ENCODE measurements at places on chromosomes 12 and 14.

DNA sequence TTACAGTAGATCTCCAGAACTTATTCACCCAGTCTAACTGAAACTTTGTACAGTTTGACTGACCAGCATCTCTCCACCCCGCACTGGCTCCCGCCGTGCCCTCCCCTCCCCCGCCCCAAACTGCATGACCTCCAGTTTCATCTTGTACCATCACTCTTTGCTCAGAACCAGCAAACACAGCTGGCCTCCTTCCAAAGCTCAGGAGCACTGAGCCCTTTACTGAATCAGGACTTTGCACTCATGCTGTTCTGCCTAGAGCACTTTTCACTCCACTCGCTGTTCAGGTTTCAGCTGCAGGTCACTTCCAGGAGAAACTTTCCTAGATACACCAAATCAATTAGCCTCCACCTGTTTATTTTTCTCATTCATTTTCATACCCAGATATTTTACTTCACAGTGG is 455.3 kb upstream of the PDE3A start:
- H3K27me3 ChIP-seq = no peaks in the 10 kb centered on the region
- H3K36me3 ChIP-seq = no peaks in the 10 kb centered on the region
- H3K4me1 ChIP-seq = no peaks in the 10 kb centered on the region
- no peak overlapping the region for H3K4me3 ChIP-seq
- no peak for DNase-seq

DNA sequence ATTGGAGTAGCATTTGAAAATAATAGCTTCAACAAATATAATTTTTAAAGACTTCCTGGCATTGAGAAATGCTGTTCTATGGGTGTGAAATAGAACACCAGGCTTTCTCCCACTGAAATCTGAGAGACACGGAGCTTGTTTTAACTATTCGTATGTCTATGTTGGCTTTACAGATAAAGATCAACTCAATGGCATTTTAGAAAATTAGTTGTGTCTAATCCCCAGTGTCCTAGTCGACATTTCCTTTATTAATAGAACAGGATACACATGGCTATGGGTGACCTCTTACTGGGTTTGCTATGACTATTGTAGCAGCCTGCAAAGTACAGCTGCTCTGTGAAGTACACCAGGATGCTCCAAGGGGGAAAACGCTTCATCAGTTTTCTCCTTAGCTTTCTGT is 159.3 kb downstream of the SLC25A21 start:
- no peak overlapping the region for H3K4me3 ChIP-seq
- no peaks in the 10 kb centered on the region for H3K27me3 ChIP-seq
- H3K27ac ChIP-seq = no peak overlapping the region

GRCh38 chr12:2177003-2177402 is 124.2 kb downstream of the CACNA1C start:
- H3K27ac ChIP-seq = no peak overlapping the region
- H3K36me3 ChIP-seq = no peaks in the 10 kb centered on the region
- peaks cover 2% of the 10 kb centered on the region for H3K27me3 ChIP-seq
- H3K4me3 ChIP-seq = no peak overlapping the region
- no peak for DNase-seq
- no peaks in the 10 kb centered on the region for H3K4me1 ChIP-seq

- H3K4me3 ChIP-seq = no peak overlapping the region
- H3K27me3 ChIP-seq = no peaks in the 10 kb centered on the region
- peaks cover 4% of the 10 kb centered on the region for H3K36me3 ChIP-seq
- no peaks in the 10 kb centered on the region for H3K4me1 ChIP-seq
- no peak for DNase-seq
Measured at GRCh38 chr12:67760586-67761275, 112.2 kb downstream of the DYRK2 start.

DNA sequence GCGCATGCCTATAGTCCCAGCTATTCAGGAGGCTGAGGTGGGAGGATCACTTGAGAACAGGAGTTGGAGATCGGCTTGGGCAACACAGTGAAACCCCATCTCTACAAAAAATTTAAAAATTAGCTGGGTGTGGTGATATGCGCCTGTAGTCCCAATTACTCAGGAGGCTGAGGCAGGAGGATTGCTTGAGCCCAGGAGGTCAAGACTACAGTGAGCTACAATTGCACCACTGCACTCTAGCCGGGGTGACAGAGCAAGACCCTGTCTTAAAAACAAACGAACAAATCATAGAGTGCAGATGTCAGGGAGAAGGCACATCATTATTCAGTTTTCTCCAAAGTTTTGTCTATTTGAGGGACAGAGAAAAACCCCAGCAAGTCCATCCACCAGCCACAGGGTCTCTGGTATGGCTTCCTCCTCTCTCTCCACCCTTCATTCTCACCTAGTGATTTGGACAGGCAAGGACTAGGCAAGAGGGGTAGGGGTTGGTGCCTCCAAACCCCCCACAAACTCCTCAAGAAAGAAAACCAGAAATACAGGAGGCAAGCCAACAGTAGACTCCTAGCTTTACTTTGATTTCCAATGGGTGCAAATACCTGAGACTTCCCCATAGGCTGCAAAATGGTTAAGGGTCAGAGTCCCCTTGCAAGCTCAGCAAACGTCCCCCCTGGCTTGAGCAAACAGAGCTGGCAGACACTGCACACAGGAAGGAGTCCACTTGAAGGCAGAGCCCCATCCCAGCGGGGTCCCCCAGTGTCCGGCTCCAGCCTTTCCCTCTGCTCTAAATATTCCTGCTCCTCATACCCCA is 26.5 kb upstream of the RPLP0 start:
- DNase-seq = no peak
- peaks cover 93% of the 10 kb centered on the region for H3K4me1 ChIP-seq
- H3K36me3 ChIP-seq = no peaks in the 10 kb centered on the region
- peak overlapping the region; percentile 84 for H3K4me3 ChIP-seq

DNA sequence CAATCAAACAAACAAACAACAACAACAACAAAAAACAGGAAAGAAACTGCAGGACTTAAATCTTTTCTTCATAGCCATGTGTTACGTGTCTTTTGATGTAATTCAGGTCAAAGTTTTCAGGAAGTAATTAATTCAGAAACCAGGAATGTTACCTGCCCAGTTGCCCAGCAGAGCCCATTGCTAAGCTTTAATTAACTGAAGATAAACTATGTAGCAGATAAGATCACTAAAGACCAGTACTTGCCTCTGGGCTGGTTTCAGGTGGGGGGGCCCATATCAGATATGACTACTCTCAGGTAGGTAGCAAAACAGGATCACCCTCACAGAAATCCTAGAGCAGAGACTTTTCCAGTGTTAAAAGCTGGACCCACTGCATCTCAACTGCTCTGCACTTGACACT is 69.2 kb downstream of the LIN7A start:
- no peak overlapping the region for H3K27ac ChIP-seq
- H3K4me1 ChIP-seq = no peaks in the 10 kb centered on the region
- H3K36me3 ChIP-seq = no peaks in the 10 kb centered on the region
- DNase-seq = no peak
- H3K4me3 ChIP-seq = no peak overlapping the region

Data from immature natural killer cell (primary cell).